NCI-H526 treated with DMSO at 0.1 percent for 48 hours (cell line): ENCODE measurements at places on chromosomes 1 and 21.

- no peak for DNase-seq
Observed at GRCh38 chr1:38068220-38068979, 21.8 kb upstream of the POU3F1 start.

- no peak for DNase-seq
Observed at GRCh38 chr1:156706657-156707416, 1.5 kb upstream of the CRABP2 start.

DNA sequence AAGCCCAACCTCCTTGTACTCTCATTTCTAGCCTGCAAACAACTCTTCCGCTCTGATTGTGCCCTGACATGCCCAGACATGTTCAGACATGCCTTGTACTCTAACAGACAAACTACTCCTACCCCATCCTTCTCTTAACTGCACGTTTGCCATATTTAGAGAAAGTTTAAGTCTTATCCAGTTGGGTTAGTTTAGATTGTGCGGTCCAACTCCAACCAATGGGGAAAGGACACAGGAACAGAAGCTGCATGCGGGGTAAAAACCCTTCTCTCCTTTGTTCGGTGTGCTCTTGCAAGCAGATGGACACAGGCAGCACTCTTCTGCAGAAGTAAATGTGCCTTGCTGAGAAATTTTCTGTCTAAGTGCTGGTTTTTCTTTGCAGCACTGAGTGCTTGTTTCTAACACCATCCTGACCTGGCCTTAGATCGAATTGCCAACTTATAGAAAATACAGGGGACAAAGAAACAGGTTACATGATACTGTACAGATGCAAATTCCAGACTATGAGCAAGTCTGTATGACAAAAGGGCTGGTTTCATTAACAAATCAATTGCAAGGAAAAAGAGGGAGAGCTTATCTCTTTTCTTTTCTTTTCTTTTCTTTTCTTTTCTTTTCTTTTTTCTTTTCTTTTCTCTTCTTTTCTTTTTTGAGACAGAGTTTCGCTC lies 35.8 kb upstream of the IFNGR2 start:
- DNase-seq: no peak

- DNase-seq: no peak
Observed at GRCh38 chr1:182374101-182374834, 17.3 kb downstream of the GLUL start.

- DNase-seq: peak; percentile 97
Observed at GRCh38 chr1:206739411-206740076, 31.0 kb upstream of the IL19 start.

- DNase-seq: no peak
Observed at GRCh38 chr1:178311164-178311563, 185.6 kb downstream of the CLEC20A start.

- DNase-seq: peak; percentile 6
Observed at GRCh38 chr1:230772457-230773395, 25.5 kb downstream of the CAPN9 start.

DNA sequence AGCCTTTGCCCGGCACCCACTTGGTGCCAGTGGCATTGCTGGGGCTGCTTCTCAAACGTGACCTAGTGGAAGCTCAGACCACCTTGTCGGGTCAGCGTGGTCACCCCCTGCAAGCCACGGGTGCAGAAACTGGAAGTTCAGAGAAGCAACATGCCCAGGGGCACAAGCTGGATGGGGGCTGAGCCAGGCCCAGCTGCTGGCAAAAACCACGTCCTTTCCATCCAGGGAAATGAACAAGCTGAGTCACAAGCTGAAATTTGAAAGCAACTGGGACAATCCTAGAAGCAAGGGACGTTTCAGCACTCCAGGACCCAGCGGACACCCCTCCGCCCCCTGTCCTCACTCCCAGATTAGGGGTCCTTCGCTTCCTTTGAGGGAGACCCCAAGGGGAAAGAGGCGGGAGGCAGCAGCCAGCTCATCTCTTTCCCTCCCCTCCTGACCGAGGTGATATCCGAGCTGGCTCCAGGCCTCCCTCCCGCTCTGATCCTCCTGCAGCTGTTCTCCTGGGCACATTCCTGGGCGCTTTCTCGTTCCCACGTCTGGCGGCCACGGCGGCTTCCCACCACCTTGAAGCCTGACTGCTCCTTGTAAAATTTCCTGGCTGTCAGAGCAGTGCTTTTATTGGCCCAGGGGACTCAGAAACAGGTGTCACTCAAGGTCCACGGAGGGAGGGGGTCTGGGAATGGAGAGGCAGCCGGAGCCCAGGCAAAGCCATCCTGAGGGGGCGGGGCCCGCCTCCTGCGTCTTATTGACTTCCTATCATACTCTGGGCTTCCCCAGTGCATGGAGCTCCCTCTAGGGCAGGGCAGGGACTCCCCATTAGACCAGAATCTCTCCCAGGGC lies 62.8 kb downstream of the PAX7 start:
- no peak for DNase-seq

DNA sequence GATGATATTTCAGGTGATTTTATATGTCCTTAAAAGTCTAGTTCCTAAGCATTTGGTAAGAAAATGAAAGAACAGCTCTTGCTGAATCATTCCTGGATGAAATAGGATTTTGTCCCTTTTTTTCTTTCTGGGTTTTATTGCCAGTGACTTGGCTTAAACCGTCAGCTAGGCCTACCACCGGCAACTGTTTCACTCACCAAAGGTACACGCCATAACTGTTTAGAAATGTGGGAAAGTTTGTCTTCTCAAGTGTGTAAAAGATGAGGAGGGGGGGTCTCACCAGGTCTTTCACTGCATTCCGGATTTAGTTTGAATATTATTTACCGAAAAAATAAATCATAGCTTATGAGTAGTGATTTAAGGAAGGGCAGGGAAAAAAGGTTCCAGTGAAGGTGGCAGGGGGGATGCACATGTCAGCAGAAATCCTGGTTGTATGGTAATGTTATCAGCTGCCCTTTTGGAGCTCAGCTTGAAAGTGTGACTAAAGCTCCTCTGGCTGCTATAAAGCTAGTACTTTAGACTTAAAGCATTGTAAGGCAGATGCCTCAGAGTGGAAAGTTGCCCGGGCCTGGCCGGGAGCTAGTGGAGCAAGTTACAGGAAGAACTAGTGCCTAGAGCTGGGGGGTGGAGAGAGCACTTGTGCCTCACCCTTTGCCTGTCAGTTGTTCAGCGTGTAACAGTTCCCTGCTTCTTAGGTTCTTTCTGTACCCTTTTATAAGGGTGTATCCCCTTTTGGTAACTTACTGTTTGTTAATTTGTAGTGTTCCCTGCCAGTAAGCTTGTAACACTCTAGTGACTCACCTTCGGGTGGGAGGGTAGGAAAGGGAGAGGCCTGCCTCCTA lies 3.1 kb downstream of the ATP1A1 start:
- DNase-seq: peak; percentile 77

DNA sequence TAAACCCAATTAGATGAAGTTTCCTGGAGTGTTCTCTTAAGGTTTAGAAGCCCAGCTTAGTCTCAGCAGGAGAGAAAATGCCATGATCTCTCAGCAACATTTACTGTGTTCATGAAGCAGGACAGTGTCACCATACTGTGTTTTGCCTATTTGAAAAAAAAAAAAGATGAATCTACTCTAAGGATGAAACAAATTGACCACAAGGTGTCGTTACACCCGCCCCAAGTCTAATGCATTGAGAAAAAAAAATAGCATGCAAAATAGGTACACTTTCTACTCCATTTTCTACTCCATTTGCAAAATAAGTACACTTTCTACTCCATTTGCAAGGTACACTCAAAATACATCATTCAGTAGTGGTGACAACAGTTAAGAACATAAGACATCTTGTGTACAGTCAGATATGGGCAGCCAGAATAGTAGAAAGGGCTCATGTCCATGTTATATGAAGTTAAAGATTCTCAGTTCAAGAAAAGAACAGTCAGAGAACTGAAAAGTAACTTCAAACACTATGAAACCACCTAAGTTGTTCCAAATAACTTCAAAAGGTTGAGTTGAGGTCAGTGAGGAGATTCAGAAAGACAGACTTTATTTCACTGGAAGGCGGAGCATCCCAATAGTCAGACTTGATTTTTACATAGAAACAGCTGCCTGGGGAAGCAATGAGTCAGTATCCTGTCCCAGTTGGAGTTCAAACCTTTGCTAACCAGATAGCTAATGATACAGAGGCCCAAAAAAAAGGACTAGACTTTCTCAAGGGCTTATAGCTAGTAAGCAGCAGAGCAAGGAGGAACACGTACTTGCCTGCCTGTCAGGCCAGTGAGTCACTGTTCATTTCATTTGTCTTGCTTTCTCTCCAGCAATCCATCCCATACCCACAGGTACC lies 13.3 kb downstream of the PLPPR5 start:
- DNase-seq: peak; percentile 23

GRCh38 chr1:167666416-167666815 lies 36.4 kb downstream of the RCSD1 start:
- DNase-seq: no peak

DNA sequence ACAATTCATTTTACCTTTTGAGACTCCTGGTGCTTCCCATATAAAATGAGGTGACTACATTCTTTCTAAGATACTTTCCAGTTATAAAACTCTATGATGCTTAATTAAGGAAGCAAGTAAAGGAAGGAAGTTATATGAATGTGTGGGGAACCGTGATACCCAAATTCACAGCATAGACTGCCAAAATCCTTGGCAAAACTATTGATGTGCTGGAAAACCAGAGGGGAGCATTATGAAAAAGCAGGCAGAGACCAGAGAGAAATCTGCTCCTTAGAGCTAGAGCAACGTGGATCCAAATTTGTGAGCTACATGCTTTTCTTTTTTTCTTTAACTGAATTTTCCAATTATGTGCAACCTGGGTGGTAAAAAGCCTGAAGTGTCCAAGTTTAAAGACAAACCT lies 201.4 kb upstream of the USP25 start:
- DNase-seq: no peak

- DNase-seq: peak; percentile 5
Observed at GRCh38 chr1:55702064-55702463, 486.9 kb upstream of the USP24 start.

- no peak for DNase-seq
Observed at GRCh38 chr1:29991025-29991424, 732.4 kb downstream of the MATN1 start.

DNA sequence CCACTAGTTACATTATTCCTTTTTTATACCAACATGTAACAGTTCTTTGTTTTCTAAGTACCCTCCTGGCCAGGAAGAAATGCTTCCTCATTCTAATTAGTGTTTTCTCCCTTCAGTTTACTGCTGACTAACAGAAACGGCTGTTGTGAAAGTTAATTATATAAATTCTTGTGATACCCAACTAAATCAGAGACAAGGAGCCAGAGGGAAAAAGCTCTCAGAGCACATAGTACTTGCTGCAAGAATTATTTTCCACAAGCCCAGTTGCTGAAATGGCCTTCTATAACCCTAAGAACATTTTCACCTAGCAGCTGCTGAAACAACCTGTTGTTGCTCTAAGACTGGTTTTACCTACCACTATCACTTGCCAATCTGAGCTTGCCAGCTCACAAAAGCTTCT lies 82.4 kb downstream of the FAF1 start:
- no peak for DNase-seq

GRCh38 chr1:157993918-157994605 lies 617 bp downstream of the KIRREL1 start:
- no peak for DNase-seq

DNA sequence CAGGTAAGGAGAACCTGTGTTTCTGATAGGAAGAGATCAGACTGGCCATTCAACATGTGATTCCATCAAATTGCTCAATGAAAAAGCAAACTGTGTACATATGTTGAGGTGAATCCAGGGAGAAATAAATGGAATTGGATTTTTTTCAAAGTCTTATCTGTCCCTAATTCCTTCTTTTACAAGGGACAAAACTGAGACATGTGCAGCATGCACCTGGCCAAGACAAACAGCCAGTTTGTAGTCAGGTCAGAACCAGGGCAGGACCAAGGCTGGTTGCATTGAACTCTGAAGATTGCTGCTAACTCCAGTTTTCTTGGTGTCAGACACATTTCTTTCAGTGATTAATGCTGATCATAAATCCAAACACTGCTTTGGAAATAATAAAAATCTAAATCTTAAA lies 69.6 kb upstream of the CCDC190 start:
- no peak for DNase-seq

- DNase-seq: no peak
Observed at GRCh38 chr1:68812333-68812732, 315.5 kb upstream of the DEPDC1 start.

DNA sequence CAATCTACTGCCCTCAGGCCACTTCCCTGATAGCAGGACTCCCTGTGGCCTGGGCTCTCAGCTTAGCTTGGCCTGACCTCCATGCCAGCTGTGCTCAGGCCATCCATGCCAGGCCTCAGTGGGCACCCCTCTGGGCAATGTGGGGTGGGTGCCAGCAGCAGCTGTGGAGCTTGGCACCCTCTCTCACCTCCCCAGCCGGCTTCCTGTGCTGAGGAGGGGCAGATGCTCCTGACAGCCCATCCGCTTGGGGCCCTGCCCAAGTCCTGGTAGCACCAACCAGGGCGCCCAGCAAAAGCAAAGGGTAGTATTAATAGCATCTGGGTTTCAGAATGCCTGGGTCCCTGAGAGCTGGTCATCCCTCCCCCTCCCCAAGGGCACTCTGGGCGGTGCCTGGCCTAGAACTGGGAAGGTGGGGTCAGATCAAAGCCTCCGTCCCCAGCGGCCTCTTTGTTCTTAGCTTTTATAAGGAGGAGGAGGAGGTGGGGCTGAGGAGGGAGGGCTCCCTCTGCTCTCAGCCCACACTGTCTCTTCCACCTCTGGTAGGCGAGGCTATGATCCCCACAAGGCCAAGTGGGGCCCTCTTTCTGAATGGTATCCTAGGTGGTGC lies 6.1 kb downstream of the EFNA4 start:
- DNase-seq: peak; percentile 54

DNA sequence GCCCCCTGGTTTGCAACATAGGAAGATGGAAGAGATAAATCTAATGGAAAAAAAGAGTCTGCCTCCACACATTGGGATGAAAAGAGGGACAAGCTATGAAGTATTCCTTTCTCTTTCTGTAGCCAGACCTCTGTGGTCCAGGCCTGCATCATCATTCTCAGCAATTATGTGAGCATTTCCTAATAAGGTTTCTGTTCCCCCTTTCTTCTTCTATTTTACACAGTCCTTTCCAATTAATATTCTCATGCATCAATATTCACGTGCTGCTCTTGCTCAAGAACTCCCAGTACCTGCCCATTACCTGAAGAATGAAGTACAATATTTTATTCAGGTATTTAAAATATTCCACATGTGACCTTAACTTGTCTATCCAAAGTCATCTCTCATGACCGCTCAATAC lies 8.2 kb upstream of the SLC30A1 start:
- no peak for DNase-seq

DNA sequence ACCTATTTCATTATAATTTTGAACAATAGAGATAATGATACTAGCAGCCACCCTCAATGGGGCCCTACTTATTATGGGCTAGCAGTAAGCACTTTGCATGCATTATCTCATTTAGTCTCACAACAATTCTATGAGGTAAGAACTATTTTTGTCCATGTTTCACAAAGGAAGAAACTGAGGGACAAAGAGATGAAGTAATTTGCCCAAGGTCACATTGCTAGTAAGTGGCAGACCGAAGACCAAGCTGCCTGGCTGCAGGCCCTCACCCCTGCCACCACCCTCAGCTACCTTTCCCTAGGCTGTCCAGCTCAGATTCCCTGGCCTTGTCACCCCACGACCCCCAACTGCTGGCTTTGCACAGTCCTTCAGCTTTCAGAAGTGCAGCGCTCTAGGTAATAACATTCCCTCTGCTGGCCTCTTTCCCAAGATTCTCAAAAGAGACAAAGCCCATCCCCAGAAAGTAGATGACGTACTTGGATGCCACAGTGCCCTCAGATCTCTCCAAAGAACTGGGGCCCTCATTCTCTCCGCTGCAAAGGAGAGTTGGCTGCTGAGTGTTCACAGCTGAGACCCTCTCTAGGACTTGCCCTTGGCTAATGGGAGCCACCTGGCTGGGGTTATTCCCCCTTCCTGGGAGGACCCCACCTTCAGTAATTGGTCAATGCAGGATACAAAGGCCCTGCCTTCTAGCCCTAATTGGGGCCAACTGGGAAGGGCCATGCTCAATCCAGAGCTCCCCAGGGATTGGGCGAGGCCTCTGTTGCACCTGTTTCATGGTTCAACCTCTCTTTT lies 39.5 kb downstream of the IRF2BP2 start:
- DNase-seq: no peak
